ENCODE measurements at places on chromosomes 11 and 22.
A peak's percentile ranks its signal among the peaks of the same experiment; 100 is the strongest.

DNA sequence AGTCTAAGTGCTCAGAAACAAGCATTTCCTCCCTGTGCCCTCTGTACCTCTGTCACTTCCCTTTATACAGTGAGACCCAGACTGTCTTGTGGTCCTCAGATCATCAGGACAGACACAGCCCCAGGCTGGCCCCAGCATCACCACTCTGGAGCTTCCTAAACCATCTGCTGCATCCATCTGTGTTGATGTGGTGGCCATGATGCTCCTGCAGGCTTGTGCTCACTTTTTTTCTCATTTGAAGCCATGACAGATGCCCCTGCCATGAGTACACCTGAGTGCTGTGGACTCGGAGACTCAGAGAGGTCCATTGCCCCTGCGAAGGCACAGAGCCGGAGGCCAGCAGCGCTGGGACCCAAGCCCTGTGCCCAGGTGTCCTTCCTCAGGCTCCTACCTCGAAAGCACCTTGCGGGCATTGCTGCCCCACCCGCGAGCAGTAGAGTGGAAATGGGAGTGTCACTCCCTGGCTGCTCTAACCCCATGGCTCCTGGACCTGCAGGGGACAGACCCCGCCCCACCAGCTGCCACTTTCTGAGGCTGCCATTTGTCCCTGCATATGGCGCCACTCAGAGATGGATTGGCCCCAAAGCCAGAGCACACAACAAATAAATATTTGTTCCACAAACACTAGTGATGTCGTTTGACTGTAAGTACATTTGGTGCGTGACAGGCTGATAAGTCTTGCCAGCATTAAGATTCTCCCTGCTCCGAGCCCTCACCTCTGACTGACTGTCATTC is 593.5 kb downstream of the TBC1D22A start:
- no peak for DNase-seq

GRCh38 chr22:31102441-31103081 is 4.8 kb downstream of the SELENOM start:
- DNase-seq: peak; percentile 95

DNA sequence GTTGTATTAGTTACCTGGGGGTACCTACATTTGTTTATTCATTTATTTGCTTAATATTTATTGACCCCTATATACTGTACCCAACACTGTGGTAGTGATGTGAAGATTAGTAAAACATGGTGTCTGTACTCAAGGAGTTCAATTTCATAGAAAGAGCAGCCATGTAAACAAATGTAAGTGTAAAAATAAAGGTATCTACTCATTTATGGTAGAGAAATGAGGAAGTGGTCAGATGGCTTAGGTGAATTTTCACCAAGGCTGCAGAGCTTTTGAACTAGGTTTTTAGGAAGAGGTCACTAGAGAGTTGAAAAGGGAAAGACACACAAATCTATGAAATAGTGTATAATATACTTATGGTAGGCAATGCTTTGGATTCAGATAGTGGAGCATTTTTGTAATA is 11.1 kb downstream of the CTR9 start:
- DNase-seq: no peak

DNA sequence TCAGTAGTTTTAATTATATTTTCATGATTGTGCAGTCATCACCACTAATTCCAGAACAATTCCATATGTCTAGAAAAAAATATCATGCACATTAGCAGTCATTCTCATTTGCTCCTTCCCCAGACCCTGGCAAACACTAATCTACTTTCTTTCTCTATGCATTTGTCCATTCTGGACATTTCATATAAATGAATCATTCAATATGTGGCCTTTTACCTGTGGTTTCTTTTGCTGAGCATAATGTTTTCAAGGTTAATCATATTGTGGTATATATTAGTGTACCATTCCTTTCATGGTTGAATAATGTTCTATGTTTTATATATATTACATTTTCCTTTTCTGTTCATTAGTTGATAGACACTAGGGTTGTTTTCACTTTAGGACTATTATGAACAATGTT is 811.1 kb upstream of the RAG2 start:
- DNase-seq: no peak

GRCh38 chr22:22731374-22731676 is 86.9 kb downstream of the GGTLC2 start:
- no peak for DNase-seq

GRCh38 chr11:926341-926916 is 759 bp downstream of the AP2A2 start:
- no peak for DNase-seq

DNA sequence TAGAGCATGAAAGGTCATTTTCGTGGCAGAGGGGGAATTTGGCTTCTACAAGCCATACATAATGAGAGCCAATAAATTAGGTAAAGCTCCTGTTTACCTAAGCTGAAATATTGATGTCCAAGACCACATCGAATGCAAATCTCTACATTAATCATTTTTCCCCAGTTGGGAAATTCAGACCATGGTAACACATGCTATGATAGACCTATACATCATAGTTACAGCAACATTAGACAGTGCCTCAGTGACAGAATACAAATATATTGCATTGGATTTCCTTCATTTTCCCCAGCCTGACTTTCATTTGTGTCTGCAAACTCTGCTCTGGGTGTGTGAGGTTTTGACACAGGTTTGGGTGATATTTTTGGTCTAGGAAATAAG is 1079.7 kb upstream of the TENM4 start:
- DNase-seq: no peak

- DNase-seq: no peak
Measured at GRCh38 chr11:71240061-71240690, 12.2 kb downstream of the SHANK2 start.

DNA sequence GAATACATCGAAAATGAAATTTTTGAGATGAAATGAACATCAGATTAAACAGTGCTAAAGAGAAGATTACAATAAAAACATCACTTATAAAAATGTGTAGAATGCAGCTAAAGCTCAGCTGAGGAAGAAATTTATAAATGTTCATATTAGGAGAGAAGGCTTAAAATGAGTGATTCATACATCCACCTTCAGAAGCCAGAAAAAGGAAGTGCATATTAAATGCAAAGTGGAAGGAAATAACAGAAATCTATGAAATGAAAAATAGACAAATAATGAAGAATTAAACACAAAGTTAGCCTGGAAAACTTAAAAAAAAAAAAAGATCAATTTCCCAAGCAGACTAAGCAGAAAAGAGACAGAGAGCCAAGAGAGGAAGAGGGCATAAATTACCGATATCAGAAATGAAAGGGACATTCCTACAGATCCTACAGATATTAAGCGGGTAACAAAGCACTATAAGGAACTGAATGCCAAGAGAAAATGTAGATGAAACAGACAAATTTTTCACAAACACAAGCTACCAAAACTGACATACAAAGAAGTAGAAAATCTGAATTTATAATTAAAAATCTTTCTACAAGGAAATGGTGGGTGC is 7.2 kb upstream of the MOB2 start:
- DNase-seq: no peak

GRCh38 chr11:33182246-33182878 is 21.1 kb upstream of the CSTF3 start:
- no peak for DNase-seq

- no peak for DNase-seq
Measured at GRCh38 chr11:8309862-8310261, 46.2 kb upstream of the LMO1 start.

DNA sequence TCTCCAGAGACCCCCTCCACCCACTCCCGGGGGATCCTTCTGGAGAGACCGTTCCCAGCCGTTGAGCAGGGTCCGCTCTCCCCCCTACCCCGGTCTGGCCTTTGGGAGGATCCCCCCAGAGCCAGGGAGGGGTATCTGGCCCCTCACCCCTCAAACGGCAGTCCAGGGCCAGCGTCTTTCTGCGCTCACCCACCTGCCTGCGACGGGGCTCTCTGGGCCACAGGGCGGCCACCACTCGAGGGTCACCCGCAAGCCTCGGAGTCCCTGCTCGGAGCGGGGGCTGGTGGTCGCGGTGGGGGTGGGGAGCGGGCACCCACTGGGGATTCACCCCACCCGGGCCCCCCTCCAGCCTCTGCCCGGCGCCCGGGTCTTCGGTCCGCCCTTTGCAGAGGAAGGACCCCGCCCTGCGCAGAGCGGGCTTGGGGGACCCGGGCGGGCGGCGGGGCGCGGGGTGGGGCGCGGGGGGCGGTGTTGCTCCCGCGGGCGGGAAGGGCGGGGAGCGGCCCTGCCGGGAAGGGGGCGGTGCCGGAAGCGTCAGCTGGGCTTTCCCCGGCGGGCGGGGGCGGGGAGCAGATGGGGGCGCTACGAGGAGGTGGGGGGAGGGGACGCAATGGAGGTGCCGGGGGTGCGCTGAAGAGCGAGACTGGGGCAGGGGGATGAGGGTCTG is 16.6 kb downstream of the CRELD2 start:
- no peak for DNase-seq

GRCh38 chr11:75625021-75625420 is 43.8 kb downstream of the MAP6 start:
- no peak for DNase-seq

- DNase-seq: no peak
Measured at GRCh38 chr11:6321356-6321755, 1.1 kb upstream of the CAVIN3 start.

DNA sequence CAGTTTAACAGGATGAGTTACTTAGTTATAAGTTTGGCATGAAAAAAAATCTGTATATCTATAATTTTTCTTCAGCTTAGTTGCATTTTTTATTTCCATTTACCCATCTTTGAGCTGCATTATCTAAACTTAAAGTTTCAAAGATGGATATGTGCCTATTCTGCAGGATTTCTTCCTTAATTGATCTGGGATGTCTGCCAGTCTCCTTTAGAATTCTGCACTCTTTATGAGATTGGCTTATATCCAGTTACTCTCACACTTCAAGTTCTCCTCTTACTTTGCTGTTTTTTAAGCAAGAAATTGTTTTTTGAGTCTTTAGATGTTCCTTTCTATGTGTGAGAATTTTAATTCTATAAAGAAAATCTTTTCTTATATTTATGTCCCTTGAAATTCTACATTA is 5.1 kb upstream of the PDGFD start:
- DNase-seq: no peak

GRCh38 chr11:44945666-44946065 is 5.0 kb downstream of the TP53I11 start:
- no peak for DNase-seq

DNA sequence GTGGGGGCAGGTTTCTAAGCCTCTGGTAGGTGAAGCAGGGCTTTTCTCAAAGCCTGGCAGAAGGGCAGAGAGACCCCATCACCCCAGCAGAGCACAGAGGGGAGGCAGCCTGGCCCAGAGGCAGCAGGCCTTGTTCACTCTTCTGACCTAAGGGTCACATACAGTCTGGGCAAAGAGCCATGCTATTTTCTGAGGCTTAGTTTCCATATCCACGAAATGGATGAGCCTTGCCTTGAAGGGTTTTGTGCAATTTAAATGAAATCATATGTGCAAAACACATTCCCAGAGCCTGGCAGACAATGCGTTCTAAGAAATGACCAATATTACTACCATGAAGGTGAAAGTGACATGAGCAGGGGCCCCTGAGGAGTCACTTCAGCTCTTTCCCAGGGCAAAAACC is 44.5 kb downstream of the HIRA start:
- DNase-seq: no peak

DNA sequence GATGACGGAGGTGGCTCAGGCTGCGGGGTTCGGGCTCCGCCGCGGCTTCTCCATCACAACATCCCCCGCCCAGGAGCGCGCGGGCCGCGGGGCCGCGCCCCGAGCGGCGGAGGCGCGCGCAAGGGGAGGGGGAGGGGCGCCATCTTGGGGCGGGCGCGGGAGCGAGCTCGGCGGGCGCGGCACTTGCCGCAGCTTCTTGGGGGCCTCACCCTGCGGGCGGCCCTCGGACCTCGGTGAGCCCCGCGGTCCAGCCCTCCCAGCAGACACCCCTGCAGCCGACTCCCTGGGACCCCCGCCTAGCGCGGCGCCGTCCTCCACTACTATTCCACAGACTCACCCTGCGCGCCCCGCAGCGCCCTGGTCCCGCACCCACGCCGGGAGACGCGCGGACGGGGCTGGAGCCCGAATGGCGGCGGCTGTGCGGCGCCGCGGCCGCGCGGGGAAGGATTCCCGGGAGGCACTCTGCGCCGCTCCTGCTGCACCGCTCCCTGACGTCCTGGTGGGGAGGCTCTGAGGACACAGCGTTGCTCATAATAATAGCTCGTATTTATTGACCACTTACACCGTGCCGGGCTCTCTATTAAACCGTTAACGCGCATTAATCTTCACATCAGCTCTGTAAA is at the start of gene APBB1:
APBB1 (minus strand) TSS at position 86 of the 623 bp plus-strand sequence. CDS start 7,747 bp downstream, outside the sequence.
- DNase-seq: no peak

DNA sequence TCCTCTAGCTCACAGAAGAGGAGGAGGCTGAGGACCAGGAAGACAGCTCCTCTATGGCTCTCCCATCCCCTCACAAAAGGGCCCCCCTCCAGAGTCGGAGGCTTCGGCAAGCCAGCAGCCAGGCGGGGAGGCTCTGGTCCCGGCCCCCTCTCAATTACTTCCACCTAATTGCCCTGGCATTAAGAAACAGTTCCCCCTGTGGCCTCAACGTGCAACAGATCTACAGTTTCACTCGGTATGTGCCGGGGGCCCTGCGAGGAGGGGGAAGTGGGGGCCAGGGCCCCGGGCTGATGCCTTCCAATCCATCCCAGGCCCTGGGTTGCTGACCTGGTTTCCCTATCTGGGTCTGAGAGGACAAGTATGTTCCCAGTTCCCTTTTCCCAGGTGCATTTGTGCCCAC is 7.9 kb downstream of the FOXR1 start:
- DNase-seq: no peak

- DNase-seq: no peak
Measured at GRCh38 chr11:75273411-75274391, 33.1 kb downstream of the TPBGL start.

DNA sequence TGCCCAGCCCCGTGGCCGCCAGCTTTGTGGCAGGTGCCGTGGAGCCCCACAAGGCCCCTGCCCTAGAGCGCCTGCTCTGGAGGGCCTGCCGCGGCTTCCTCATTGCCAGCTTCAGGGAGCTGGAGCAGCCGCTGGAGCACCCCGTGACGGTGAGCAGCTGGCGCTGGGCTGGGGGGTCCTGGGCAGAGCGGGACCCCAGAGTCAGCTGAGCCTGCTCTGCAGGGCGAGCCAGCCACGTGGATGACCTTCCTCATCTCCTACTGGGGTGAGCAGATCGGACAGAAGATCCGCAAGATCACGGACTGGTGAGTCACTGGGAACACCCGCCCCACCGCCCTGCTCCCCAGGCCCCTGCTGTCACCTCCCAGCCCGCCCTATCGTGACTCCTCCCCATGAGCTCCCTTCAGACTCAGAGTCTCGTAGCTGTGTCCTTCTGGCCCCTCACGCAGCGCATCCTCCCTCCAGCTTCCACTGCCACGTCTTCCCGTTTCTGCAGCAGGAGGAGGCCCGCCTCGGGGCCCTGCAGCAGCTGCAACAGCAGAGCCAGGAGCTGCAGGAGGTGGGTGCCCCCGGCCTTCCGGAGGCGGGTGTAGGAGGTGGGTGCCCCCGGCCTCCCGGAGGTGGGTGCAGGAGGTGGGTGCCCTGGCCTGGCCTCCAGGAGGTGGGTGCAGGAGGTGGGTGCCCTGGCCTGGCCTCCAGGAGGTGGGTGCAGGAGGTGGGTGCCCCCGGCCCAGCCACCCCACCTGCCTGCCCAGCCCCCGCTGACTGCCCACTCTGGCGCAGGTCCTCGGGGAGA is 4.7 kb downstream of the TCIRG1 start:
- no peak for DNase-seq

- no peak for DNase-seq
Measured at GRCh38 chr11:128603752-128604414, 16.5 kb upstream of the ETS1 start.
